Stimulated activated CD8-positive, alpha-beta memory T cell treated with anti-CD3 and anti-CD28 coated beads, Interleukin-2, amount 100 ng/mL, for 1 hour (primary cell): ENCODE measurements at places on chromosomes 5 and 9.

DNA sequence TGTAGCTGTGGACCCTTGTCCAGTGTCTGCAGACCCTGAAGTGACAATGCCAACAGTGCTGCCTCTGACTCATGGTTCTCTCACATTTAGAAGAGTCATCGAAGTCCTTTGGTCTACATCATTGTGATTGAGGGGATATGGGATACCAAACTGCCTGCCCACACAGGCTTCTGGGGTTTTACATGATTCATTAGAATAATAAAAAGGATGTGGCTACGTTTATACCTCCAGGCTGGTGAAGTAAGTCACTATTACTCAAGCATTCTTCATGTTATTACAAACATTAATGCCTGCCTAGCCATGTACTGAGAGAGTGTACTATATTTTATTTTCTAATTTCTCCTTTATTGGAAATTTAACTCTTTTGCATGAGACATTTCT, 365.7 kb downstream of the SPATA31D1 start:
- DNase-seq, result no peak

- DNase-seq, result no peak
Measured at GRCh38 chr5:180348336-180348735, 4.8 kb downstream of the GFPT2 start.

- no peak for DNase-seq
Measured at GRCh38 chr9:12054235-12054634, 639.0 kb upstream of the TYRP1 start.

GRCh38 chr5:490116-491106, 33.8 kb downstream of the SLC9A3 start:
- DNase-seq, result no peak

GRCh38 chr5:34604119-34604675, 51.9 kb upstream of the RAI14 start:
- no peak for DNase-seq

GRCh38 chr5:59424515-59424914, 469.0 kb downstream of the PDE4D start:
- DNase-seq, result no peak

GRCh38 chr5:171189442-171189841, 119.6 kb upstream of the TLX3 start:
- no peak for DNase-seq
